ENCODE measurements at places on chromosomes 2 and 18.

- H3K27ac ChIP-seq, result no peak overlapping the region
- no peaks in the 10 kb centered on the region for H3K4me1 ChIP-seq
- H3K36me3 ChIP-seq, result no peaks in the 10 kb centered on the region
- no peak for DNase-seq
- H3K27me3 ChIP-seq, result no peaks in the 10 kb centered on the region
Measured at GRCh38 chr2:1990724-1991123, 246.4 kb upstream of the PXDN start.

DNA sequence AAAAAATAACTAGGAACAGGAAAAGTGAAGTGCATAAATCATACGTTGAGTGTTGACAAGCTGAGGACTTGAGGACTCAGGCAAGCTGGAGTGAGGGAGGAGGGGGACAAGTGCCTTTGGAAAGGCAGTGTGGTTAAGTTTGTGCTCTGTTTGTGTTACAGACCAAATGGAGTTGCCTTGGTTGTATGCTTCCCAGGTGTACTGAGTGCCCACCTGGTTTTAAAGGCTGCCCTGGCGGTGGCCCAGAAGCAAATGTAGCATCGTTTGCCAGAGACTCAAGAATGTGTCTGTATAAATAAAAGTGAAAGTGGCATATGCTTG lies 240.9 kb downstream of the PRKCE start:
- H3K27me3 ChIP-seq, result no peaks in the 10 kb centered on the region
- H3K4me1 ChIP-seq, result no peaks in the 10 kb centered on the region
- H3K36me3 ChIP-seq, result no peaks in the 10 kb centered on the region

- H3K27ac ChIP-seq, result peak overlapping the region; percentile 59
- peaks cover 3% of the 10 kb centered on the region for H3K4me1 ChIP-seq
- DNase-seq, result peak; percentile 28
- no peaks in the 10 kb centered on the region for H3K36me3 ChIP-seq
- H3K27me3 ChIP-seq, result no peaks in the 10 kb centered on the region
Measured at GRCh38 chr2:100580367-100581276, 17.8 kb downstream of the PDCL3 start.

- peaks cover 10% of the 10 kb centered on the region for H3K4me1 ChIP-seq
- no peak for DNase-seq
- no peaks in the 10 kb centered on the region for H3K36me3 ChIP-seq
- H3K27me3 ChIP-seq, result no peaks in the 10 kb centered on the region
Measured at GRCh38 chr2:177518754-177519153, 126.2 kb downstream of the AGPS start.

DNA sequence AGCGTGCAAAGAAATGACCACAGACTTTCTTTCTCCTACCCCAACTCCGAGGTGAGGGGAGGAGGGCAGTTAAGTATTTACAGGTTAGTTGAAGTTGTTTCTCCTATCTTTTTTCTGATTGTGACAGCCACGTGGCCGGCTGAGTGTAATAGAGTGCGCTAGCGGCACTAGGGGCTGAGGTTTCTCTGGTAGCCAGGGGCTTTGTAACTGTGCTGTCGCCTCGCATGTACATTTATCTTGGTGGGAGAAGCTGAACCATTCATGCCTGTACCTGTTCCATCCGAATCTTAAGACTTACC lies 214.1 kb upstream of the STON1 start:
- no peaks in the 10 kb centered on the region for H3K27me3 ChIP-seq
- H3K36me3 ChIP-seq, result no peaks in the 10 kb centered on the region
- H3K4me3 ChIP-seq, result peak overlapping the region; percentile 97
- H3K27ac ChIP-seq, result peak overlapping the region; percentile 95
- H3K4me1 ChIP-seq, result peaks cover 19% of the 10 kb centered on the region
- DNase-seq, result peak; percentile 21

DNA sequence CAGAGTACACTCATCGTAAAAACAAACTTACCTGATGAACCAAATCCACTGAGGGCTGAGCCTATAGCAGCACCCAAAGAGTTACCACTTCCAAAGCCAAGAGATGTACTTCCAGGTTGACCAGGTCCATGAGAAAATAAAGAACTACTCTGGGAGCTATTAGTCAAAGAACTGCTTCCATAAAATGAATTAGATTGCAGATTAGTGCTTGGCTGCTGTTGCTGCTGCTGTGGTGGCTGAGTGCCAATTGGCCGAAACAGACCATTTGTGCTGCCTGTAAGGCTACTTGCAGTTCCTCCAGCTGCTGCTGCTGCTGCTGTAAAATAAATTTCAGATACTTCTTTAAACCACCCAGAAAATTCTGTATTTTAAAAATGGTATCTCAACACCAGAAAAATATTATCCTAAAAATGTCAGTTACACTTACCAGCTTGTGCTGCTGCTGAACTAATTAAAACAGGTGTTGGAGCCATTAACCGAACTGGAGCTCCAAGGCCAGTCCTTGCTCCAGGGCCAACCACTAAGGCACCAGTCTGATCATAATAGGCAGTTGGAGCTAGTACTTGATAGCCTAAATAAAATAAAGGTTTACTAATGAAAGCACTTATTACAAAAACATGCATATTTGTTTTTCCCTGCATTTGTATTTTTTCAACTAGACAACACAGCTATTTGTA lies 58.1 kb upstream of the SDC1 start:
- no peak overlapping the region for H3K27ac ChIP-seq
- H3K4me1 ChIP-seq, result no peaks in the 10 kb centered on the region
- no peaks in the 10 kb centered on the region for H3K27me3 ChIP-seq
- H3K36me3 ChIP-seq, result peaks cover 10% of the 10 kb centered on the region
- peak; percentile 41 for DNase-seq

Measured in endothelial cell of umbilical vein (primary cell).